ENCODE measurements at places on chromosomes 7 and 10.

DNA sequence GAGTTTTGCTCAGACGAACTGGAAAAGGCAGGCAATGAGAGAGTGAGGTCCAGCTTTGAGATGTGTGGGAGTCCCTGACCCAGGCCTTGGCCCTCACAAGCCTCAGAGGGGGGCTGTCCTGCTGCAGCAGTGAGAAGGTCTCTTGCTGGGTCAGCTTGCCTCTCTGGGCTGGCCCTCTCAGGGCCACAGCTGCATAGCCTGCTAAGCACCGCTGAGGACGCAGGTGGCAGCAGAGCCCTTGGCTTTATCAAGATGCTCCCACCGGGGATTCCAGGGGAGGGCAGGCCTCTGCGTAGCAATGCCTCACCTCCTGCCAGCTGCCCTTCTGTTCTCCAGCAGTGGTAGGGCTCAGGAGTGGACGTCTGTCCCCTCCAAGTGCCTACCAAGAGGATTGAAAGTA lies 128.7 kb downstream of the COBL start:
- DNase-seq: peak; percentile 90

DNA sequence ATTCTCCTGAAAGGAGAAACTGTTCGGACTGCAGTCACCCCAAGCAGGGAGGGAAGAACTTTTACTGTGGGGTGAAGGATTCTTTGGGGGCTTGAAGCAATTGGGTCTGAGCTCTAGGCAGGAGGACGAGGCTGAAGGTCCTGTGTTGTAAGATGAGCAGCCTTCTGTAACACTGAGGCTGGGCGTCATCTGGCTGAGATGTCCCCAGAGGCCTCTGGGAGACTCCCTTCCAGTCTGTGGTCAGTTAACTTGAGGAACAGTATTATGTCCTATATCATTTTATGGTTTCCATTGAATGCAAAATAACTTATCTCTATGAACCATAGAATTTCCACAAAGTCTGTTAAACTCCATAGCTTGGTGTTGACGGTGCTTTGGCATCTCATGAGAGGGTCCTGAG lies 26.3 kb downstream of the FIGNL1 start:
- no peak for DNase-seq

DNA sequence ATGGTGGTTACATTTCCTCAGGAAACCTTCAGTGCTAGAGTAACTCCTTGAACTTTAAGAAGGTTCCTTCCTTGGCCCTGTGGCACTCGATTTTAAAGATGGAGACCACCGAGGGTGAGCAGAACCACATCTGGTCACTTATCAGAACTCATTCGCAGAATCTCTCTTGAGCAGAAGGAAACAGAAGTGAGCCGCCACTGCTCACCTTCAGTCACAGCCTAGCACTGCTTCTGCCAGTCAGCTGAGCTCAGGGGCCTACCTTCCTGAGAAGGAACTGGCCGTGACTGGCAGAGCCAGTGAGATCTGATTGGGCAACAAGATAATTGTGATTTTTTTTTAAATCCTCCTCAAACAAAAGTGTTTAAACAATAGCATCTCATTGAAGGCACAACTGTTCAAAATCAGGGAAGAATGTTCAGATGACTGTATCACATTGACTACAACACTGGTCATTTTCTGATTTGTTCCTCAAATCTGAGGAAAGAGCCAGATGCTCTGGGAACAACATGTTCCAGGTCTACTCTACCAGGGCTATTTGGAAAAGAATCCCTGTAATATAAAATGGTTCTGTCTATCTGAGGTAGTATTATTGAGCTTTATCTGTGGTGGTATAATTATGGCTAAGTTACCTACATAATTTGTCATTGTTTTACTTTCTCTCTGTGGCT lies 2.7 kb upstream of the SYPL1 start:
- DNase-seq: no peak

DNA sequence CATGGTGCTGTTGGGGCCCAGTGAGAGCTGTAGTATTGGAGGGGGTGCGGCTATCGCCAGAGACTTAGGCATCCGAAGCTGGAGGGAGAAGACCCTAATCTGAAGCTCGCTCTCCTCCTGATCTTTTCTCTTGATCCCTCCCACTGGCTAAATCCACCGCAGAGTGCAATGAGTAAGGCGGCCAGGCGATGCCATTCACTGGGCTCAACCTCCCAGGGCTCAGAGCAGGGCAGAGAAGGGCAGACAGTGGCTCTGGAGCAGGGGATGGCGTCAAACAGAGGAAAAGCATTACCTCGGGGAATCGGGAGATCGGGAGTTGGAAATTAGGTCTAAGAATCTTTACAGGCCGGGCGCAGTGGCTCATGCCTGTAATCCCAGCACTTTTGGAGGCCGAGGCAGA lies 18.8 kb upstream of the IFT22 start:
- DNase-seq: no peak

DNA sequence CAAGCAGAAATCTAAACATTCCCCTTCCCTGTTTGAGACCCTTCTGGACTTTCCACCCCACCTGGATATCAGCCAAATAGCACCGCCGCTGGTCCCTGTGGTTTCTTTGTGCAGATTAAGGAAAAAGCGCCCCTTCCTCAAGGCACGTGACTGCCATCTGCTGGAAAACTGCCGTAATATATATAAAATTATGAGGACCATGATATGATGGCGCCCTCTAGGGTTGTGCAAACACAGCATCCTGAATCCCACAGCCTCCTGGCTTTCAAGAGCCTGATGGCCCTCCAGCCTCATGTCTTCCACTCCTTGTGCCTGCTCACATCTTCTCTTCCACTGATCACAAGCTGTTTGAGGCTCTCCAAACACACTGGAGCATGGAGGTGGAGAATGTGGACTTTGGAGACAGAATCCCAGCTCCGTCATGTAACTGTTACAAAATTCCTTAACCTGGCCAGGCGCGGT lies 121.3 kb downstream of the MYL10 start:
- no peak for DNase-seq

GRCh38 chr10:123863721-123864482 lies 27.7 kb downstream of the CPXM2 start:
- no peak for DNase-seq

- DNase-seq: no peak
These were observed 1.4 kb upstream of the PPP1R3C start for GRCh38 chr10:91634246-91634645.

GRCh38 chr7:29237489-29237888 lies 42.9 kb downstream of the CHN2 start:
- DNase-seq: no peak

GRCh38 chr7:35728412-35729060 lies 33.6 kb upstream of the HERPUD2 start:
- no peak for DNase-seq

DNA sequence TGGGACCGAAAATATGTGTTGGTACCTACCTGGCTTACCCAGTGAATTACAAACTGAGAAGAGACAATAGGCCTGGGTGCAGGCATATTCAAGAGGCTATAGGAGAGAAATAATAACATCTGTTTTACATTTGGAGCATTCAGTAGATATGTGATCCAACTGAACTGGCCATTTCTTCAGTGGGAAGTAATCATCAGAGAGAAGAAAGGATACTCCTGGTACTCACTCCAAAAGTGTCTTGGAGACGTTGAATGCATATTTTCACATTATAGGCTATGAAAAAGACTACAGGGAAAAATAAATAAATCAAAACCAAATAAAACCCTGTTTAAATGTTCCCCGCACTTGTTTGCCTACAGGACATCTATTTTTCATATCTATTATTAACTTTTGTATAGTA lies 1680.3 kb downstream of the REEP3 start:
- DNase-seq: no peak

- no peak for DNase-seq
These were observed 473.5 kb upstream of the ZMIZ1 start for GRCh38 chr10:78595269-78595619.

GRCh38 chr10:132807621-132808049 lies 21.7 kb upstream of the NKX6-2 start:
- no peak for DNase-seq

DNA sequence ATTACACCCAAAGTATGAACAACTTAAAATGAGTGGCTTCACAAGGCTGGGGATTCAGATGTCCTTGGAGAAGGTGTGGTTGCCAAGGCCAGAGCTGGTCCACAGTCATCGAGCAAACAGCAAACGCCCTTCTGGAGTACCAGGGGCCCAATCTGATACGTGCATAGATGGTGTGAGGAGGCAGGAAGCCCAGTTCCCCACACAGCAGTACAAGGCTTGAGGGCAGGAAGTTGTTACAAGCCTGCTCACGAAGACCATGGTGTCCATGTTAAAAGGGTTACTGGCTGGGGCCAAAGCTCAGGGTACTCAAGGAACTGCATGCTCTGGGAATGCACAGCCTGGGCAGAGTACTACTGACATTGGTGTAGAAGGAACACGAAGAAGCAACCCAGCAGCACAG lies 4.6 kb upstream of the ANKRD26 start:
- no peak for DNase-seq

DNA sequence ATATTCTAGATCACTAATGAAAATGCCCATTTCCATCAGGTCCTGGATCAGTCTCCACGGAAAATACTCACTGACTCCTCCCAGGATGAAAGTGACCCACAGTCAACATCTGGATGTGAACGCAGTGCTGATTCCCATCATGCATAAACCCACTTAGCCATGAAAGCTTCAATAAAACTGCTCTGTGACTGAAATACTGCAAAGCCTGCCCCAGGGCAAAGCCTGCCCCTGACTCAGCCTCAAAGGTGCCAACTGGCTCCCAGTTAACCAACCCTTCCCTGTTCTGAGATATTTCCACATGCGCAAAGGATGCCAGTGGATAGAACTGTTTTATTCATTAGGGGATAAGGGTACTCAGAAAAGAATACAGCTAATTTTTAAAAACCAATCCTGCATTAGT lies 24.0 kb downstream of the OSBPL3 start:
- no peak for DNase-seq

DNA sequence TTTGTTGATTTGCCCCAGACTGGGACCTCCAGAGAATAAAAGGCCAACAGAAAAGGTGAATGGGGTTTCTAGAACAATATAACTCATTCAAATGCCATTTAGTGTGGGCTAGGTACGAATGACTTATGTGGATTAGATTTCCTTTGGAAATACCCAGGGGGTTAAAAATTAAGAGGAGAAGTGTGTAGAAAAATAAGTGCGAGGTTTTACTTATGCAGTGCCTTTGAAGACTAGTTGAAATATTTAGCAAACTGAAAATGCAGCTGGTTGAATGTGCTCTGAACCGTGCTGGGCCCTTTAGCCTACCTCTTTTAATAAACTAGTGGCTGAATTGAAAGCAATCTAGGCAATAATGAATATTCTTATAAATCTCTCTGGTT lies 180.6 kb downstream of the LRMDA start:
- no peak for DNase-seq

DNA sequence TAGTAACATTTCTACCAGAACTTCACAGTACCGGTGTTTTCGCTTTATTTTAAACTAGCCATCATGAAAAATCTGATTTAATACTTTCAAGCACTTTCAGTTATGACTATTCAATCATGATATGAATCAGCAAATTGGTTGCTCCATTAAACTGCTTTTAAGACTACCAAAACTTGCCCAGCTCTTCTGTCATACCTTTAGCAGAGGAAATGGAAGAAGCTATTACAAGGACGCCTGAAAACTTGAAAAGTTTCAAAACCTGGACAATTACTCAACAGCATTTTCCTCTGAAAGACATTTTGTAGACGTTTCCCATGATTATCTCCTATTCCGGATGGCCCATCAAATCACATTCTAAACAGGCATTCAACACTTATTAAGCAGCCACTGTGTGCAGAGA lies 2.0 kb downstream of the JAZF1 start:
- DNase-seq: no peak

- DNase-seq: peak; percentile 8
These were observed 32.4 kb downstream of the GPRIN2 start for GRCh38 chr10:46523962-46524471.

Measured in posterior cingulate gyrus (tissue), 11 donors.